ENCODE measurements at places on chromosomes 5 and 9.

GRCh38 chr5:120465436-120465961 lies 1.4 kb downstream of the PRR16 start:
- peak; percentile 73 for DNase-seq

GRCh38 chr9:123349691-123350480 lies 6.1 kb upstream of the CRB2 start:
- peak; percentile 53 for DNase-seq

DNA sequence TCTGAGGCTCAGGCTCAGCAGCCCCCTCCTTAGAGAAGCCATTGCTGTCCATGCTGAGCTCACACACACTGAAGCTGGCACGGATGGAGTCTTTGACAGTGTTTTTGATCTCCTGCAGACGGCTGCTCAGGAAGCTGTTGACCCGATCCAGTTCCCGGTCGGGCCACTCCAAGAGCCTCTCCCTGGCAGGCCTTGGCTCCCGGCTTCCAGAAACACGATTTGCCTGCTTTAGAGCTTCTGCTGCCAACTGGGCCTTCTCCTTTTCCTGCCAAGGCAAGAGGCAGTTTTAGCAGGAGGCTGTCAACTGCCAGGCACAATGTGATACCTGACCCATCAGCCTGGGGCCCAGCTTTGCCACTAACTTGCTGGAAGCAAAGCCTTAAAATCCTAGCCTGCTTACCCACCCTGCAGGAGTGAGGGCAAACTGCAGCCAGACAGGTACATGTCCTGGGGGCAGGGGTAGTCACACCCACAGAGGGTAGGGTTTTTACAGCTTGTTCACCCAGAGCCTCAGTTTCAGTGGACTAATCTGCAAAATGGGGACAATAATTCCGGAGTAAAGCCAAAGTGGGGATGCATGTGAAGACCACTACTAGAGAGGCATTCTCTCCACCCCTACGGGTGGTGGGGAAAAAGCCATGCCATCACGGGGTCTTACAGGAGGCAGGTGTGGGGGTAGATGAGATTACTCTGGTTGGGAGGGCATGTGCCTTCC lies 8.3 kb upstream of the DDX41 start:
- no peak for DNase-seq

- no peak for DNase-seq
Measured at GRCh38 chr9:98807814-98808195, 335 bp downstream of the GALNT12 start.

DNA sequence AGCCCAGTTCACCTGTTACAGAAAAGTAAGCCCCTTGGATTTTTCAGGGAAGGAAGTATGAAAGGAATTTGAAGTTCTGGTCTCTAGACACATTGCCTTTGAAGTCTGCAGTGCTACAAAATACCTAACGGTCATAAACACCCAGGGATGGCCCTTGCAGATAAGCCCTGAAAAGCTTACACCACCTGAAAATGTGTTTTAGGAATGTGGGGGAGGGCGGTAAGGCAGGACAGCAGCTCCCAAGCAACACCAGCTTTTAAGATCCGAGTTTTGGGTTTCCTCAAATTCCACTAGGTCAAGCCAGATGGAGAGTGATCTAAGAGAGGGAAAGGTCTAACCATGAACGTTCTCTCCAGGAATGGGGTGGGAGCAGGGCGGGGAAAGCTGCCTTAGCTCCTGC lies 114.1 kb upstream of the PANK3 start:
- DNase-seq = no peak

GRCh38 chr9:33153666-33154065 lies 13.5 kb downstream of the B4GALT1 start:
- DNase-seq = no peak

- no peak for DNase-seq
Measured at GRCh38 chr9:136854113-136854841, 2.1 kb downstream of the MAMDC4 start.

- DNase-seq = peak; percentile 49
Measured at GRCh38 chr9:14018081-14018480, 295.9 kb downstream of the NFIB start.

DNA sequence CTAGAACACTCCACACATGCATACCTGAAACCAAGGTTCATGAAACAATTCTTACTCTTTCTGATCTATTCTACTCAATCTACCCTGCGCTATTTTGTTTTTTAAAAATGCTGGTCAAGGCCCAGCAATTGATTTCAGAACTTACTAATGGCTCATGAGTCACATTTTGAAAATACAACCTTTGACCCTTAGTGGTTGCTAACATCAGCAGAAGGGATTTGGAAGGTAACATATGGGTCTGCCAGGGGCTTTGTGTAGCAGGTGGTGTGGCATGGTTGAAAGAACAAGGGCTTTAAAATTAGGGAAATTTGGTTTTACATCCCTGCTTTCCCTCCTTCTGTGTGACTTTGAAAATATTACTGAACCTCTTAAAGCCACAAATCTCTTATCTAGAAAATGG lies 101.4 kb downstream of the ATG10 start:
- no peak for DNase-seq
